ENCODE measurements at places on chromosomes 2 and 18.
A peak's percentile ranks its signal among the peaks of the same experiment; 100 is the strongest.

GRCh38 chr2:70385966-70386595 lies 84.2 kb upstream of the FAM136A start:
- peak; percentile 17 for DNase-seq

GRCh38 chr18:13470516-13471197 lies 252.1 kb downstream of the LDLRAD4 start:
- no peak for DNase-seq

DNA sequence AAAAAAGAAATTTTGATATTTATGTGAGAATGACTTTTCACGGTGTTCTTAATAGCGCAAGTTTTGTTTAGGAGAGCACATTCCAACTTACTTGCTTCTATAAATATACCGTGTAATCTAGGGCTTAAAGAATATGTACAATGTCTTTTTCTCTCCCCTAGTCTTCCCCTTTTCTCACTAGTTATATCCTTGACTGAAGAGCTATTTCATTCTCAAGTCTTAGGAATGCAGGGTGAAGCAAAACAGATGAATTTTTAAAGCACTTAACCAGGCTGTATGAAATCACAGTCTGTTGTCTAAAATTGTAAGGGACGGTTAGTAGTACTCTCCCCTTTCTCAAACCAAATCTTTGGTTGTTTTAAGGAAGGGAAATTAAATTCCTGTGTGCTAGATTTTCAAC lies 29.6 kb upstream of the SLC30A6 start:
- no peak for DNase-seq

GRCh38 chr2:172281648-172282570 lies 145.5 kb upstream of the ITGA6 start:
- peak; percentile 88 for DNase-seq

DNA sequence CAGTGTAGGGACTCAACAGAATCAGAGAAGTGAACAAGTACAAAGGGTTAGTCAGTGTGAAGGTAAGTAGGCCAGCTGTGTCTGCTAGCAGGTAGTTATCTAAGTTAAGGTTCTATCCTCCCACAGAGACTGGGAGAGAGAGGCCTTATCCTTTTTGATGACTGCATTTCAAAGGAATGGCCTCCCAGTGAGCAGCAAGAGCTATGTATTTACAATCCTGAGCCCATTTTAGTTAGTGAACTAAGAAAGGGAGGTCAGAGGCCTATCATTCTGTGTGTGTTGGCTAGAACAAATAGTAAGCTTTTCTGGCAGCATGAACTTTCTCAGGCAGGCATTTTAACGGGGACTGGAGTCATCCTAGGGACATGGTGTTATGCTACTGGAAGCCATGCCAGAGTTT lies 182.9 kb downstream of the VWC2L start:
- DNase-seq, result peak; percentile 96

DNA sequence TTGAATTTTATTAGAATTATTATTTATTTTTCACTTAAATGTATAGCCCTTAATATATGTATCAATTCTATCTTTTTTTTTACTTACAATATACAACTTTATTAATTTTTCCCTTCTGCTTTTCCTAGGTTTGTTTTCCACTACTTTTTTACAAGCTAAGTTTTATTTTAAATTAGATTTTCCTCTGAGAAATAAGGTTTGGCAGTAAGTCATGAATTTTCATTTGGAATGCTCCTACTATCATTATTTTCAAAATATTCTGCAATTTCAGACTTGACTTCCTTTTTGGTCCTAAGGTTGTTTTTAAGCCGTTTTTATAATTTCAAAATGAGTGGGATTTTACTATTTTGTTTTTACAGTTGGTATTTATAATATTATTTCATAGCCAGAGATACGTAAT lies 222.8 kb upstream of the PIEZO2 start:
- DNase-seq, result no peak

DNA sequence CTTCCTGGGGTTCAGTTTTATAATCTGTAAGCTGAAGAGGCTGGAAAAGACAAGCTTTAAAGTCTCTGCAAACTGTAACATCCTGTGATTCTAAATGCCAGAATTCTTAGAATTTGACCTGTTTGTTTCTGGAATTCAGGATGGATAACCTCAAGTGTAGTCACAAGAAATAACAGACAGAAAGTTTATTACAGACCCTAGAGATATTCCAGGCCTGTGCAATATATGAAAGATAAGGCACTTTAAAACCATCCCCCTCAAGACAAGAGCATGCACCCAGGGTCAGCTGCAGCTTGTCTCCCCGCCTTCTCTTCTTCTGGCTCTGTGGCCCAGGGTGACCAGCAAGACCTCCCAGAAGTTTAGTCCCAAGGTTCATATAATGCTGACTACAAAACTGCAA lies 298.7 kb upstream of the ACVR2A start:
- no peak for DNase-seq

DNA sequence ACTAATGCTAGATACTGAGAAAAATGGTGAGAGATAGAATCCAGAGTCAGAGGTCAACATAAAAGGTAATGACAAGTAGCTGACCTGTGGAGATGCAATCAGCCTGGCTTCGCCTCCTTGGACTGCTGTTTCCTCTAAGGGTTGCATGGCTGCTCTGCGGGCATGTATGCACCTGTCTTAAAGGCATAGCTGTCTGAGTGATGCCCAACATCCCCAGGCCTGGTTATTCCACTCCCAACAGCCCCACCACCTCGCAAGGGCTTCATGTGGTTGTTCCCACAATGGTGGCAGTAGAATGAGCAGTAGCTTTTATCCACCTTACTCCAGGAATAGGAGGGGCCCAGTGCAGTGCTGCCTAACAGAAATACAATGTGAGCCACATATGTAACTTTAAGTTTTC lies 69.7 kb upstream of the ALK start:
- DNase-seq, result no peak

GRCh38 chr2:102107741-102108070 lies 34.8 kb upstream of the IL1R1 start:
- DNase-seq, result no peak

GRCh38 chr2:118668431-118669424 lies 178.7 kb downstream of the EN1 start:
- DNase-seq, result peak; percentile 97

- DNase-seq, result no peak
Measured at GRCh38 chr2:183998041-183998796, 600.1 kb upstream of the ZNF804A start.

GRCh38 chr2:52622266-52622665 lies 1145.3 kb upstream of the CHAC2 start:
- DNase-seq, result no peak

GRCh38 chr2:63364866-63365265 lies 223.4 kb downstream of the WDPCP start:
- no peak for DNase-seq

GRCh38 chr2:83951378-83951947 lies 507.6 kb downstream of the SUCLG1 start:
- DNase-seq, result no peak

DNA sequence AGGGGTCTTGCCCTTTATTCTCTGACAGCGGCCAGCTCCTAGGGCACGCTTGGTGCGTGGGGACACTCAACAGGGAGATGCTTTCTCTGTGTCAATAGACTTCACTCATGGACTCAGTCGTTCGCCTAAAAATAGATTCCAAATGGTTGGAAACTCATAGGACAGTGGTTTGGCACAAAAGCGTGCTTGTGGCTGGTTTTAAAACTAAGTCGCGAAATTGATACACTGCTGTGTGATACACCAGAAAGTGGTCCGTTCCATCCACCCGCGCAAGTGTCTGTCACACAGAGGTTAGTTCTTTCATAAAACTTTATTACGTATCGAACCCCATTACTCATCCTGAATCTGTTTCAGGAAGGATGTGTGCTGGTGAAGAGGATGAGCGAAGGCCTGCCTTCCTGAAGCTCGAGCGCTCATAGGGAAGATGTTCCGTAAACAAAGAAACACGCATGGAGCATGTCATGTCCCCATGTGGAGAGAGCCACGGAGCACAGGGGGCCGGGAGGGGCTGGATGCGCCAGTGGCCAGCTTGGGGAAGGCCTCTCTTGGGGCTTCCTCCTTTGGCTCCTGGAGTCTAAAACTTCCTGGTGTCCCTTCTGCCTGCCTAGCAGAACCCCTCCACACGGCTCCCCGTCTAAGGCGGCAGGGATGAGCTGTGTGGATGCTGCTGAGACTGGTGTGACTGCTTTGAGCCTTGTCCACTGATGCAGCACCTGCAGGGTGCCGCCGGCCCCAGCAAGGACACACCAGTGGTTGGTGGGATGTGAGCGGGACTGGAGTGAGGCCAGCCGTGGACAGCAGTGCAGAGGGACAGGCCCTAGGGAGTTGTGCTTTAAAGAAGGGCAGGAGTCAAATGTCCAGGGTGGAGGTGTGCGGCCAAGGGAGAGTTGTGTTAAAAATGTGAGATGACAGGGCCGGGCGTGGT lies 207.2 kb downstream of the GBX2 start:
- no peak for DNase-seq

- no peak for DNase-seq
Measured at GRCh38 chr2:152292991-152293390, 42.0 kb upstream of the FMNL2 start.

DNA sequence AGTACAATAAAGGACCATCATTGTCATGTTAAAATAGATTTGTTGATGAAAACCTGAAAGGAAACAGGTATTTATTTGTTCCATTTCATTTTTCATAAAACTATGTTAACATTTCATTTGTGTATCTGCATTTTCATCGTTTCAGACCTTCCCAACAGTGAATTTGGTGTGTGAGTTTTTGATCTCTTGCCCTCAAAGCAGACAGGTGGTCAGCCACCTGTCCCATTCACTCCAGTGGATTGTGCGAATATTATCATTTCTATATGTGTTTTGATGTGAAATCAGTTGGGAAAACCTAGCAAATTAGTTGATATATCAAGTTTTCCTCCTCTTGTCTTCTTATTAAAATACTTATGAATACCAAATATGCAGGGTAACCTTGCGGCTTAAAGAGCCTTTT lies 25.4 kb upstream of the ATP5MC3 start:
- no peak for DNase-seq

DNA sequence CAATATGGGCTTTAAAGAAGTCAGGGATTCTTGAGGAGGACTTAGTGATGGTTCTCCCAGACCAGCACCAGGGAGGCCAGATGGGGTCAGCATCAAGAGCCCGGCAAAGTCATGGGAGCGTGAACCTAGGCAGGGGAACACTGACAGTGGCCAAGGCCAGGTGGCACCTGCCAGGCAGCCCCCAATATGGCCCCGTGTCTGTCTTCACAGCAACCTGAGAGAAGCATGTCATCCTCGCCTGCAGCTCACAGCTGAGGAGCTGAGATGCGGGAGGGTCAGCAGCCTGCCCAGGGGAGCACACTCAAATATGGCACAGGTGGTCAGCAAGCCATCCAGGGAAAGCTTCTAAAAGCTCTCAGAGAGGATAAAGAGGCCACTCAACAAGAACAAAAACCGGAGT lies 105.7 kb upstream of the GPC1 start:
- DNase-seq, result no peak

DNA sequence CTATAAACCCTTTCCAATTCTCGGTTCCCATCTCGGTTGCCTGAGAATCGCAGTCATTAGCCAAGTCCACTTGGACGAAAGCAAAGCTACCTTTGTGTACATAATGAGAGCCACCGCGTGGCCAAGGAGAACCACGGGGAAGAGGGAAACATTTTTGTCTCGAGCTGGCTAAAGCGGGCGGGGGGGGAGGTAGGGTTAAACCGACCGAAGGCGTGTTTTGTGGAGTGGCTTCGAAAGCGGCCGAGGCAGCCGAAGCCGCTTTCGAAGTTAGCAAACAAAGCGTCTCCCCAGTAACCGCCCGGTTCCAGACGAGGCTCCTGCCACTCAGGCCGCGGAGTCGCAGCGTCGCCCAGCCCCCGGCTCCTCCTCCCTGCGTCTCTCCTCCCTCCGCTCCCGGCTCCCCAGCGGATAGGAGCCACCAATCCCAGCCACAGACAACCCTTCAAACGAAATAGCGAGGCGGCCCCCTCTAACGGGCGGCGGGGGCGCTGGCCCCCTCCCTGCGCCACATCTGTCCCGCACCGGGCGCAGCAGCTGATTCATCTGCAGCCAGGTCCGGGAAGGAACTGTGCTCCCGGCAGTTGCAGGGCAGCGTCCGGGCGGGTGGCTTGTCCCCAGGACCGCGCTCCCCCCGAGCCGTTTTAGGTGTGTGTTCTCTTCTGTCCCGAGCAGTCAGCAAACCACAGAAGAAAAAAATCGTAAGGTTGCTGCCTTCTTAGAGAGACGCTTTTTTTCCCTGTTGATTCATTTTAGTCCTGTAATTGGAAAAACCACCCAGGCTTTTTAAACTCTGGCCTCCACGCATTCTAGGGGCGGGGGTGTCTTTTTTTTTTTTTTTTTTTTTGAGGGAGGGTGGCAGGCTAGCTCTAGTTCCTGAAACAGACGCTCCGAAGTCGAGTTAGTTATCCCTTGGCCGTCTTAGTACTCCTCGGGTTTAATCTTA lies 1.8 kb upstream of the TGIF1 start:
- peak; percentile 96 for DNase-seq

Data from brain microvascular endothelial cell (primary cell).